ENCODE measurements at places on chromosomes 7 and 10.

GRCh38 chr10:32959006-32959920, 1.2 kb upstream of the ITGB1 start:
- DNase-seq, result peak; percentile 43

DNA sequence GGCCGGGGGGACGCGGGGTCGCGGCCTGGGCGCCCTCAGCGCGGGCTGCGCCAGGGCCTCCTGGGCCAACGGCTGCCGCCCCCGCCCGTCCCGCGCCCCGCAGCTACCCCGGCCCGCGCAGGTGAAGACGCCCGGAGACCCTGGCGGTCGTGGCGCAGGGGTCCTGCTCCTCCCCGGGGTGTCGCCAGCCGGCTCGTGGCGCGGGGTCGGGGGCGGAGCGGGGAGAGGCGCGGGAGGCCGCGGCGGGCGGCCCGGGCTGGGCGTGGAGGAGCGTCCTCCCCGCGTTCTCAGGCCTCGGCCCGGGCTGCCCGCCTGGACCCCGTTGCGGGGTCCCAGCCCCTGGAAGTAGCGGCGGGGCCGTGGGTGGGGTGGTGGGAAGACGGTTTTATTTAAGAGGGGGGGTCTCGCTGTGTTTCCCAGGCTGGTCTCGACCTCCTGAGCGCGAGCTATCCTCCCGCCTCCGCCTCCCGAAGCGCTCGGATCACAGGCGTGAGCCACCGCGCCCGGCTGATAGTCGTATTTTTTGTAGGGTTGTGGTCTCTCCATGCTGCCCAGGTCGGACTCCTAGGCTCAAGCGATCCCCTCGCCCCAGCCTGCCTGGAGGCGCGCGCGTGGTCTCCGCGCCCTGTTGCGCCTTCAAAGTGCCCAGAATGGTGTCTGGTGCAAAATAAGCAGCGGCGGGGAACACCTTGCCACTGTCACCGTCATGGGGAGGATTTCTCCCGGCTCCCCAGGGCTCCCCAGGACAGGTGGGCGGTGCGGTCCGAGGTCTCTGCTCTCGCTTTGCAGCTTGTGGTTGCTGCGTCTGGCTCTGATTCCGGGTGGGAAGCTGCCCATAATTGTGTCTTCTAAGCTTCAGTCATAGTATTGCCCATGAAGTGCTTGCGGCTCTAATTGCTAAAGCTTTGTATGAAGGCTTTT, 15.3 kb upstream of the SUN1 start:
- DNase-seq, result peak; percentile 58

- DNase-seq, result no peak
Observed at GRCh38 chr10:1515121-1515779, 222.1 kb downstream of the ADARB2 start.

DNA sequence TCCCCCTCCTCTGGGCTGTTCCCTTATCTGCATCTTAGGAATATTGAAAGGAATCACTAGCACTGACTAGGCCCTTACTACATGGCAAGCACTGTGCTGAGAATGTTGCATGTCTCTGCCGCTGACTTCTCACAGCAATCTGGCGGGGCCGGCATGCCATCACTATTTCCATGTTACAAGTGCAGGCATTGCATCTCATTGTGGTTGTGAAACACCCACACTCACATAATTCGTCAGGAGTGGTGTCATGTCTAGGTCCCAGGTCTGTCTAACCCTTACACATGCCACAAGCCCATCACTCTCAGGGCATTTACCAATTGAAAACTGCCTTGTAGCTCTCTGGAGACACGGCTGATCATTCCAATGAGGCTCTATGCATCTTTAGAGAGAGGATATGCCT, 8.5 kb upstream of the IL2RA start:
- DNase-seq, result peak; percentile 78

DNA sequence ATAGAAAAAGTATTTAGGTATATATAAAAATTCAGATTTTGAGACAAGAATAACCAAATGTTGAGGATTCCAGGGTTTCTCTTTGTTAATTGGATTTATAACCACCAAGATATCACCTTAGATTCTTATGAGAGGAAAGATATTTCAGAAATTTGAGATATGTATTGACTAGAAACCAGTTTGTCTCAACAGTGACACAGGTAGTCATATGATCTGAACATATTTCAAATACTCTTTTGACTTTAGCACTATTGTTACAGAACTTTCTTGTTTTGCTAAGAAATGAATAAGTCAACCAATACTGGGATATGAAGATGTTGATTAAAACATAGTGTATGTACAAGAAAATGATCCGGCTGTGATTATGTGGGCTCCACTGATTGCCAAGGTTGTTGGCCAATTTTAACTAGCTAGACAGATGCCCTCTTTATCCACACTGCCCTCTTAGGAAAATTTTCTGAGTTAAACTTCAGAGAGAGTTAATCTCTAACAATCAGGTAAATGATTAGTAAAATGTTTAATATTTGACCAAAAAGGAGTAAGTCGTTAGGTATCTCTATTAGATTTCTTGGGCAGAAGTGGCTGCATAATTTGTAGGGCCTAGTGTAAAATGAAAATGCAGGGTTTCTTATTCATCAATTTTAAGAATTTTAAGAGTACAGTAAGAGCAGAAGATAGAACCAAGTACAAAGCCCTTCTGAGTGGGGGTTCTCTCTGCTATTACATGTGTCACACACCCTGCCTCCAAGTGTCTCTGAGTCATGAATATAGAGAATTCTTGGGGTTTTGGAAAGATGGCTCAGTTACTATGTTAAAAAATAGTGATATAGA, 376.0 kb downstream of the TFEC start:
- no peak for DNase-seq

Measured in activated naive CD4-positive, alpha-beta T cell treated with Interleukin-2 at 50 U/mL for 16 hours (primary cell).